ENCODE measurements at places on chromosomes 2 and 18. TPM values are rescaled to one million over a fixed set of nuclear protein-coding genes. Genes with fewer than 3 reads are reported as not detected.
A peak's percentile ranks its signal among the peaks of the same experiment; 100 is the strongest.

- no peak for DNase-seq
Measured at GRCh38 chr2:96965781-96966514, 20.4 kb downstream of the FAM178B start.

DNA sequence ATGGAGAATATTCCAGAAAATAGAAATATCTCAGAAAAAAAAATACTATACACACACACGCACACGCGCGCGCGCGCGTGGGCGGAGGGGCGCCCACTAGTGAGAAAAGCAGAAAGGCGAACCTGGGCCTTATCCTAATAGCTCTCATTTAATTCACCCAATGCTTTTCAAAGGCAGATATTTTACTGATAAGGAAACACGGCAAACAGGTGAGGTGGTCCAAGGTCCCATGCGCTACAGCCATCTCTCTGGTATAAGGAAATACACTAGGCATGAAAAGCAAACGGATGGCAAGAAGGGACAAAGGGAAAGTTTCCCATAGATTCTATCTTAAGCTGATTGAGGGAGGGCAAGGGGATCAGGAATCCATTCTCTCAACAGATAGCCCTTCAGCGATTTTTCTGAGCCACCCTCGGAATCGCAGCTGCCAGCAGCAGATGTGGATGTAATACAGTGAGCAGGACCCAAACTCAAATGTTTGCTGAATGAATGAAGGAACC is 136.7 kb downstream of the TMEM247 start:
- DNase-seq, result peak; percentile 23

GRCh38 chr2:203376173-203376572 is 48.0 kb downstream of the ABI2 start:
- DNase-seq, result no peak

- DNase-seq, result no peak
Measured at GRCh38 chr2:42567806-42568400, 529 bp upstream of the MTA3 start.

GRCh38 chr2:100632037-100632436 is 69.2 kb downstream of the PDCL3 start:
- no peak for DNase-seq

Gene CAPN13
- total RNA-seq, result 1.9 TPM

- no peak for DNase-seq
Measured at GRCh38 chr2:44649381-44649780, 287.6 kb downstream of the CAMKMT start.

Gene ZSWIM2
- not detected for total RNA-seq

Gene DYNC2LI1
- 17.7 TPM for total RNA-seq

- DNase-seq, result no peak
Measured at GRCh38 chr18:47249314-47249981, 2.0 kb downstream of the SKOR2 start.

DNA sequence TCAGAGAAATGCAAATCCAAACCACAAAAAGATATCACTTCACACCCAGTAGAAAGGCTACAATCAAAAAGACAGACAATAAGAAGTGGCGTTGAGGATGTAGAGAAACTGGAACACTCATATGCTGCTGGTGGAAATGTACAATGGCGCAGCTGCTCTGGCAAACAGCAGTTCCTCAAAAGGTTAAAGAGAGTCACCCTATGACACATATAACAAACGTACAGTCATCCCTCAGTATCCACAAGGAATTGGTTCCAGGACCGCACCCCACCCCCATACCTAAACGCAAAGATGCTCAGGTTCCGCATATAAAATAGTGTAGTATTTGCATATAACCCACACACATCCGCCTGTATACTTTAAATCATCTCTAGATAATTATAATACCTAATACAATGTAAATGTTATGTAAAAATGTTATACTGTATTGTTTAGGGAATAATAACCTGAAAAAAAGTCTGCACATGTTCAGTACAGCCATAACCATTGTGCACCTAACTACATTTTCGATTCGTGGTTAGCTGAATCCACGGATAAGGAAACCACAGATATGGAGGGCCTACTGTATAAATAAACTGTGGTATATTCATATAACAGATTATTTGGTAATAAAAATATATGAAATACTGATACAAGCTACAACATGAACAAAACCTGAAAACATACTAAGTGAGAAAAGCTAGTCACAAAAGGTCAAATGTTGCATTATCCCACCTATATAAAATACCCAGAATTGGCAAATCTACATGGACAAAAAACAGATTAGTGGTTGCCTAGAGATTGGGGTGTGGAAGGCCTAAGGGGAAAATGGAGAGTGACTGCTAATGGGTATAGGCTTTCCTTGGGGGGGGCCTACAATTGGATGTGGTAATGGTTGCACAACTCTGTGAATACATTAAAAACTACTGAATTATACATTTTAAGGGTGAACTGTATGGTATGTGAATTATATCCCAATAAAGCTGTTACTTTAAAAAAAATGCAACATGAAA is 37.5 kb downstream of the UXS1 start:
- peak; percentile 93 for DNase-seq
